Fibroblast of skin of abdomen (primary cell): ENCODE measurements at places on chromosomes 12 and 14.

- DNase-seq = no peak
These were observed 76.7 kb upstream of the ELK3 start for GRCh38 chr12:96117460-96117859.

DNA sequence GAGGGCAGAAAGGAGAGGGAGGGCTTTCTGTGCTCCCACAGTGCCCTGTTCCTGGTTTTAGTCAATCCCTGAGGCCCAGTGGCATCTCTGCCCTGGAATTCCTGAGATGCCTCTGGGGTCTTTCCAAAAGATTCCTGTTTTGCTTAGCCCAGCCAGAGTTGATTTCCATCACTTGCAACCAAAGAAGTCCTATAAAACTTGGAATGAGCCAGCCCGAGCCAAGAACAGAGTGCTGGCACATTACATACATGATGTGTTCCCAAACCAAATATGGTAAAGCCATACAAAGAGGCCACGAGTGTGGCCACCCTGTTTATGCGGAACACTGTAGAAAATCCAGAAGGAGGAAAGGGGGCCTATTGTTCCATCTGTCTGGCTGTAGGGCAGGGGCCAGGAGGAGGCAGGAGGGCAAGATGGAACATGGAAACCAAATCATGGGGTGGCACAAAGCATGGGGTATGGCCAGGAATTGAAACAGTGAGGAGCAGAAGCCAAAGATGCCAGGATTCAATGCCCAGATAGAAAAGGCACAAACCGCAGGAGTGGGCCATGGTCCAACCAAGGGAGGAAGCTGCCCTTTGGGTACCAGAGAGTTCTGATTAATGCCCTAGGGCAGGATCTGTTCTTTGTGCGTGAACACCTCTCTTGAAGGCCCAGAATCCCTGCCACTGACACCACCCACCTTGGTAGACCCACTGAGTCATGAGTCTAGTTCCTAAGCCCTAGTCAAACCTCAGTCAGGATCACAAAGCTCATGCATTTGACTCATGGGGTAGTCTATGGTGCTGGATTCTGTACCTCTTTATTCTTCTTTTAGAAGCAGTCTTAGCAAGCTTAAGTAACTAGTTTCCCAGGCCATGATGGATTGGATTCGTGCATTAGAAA lies 75.2 kb downstream of the LRRC74A start:
- peak; percentile 48 for DNase-seq

- peak; percentile 76 for DNase-seq
These were observed at the start of gene PLEKHG3 for GRCh38 chr14:64704143-64704742. Gene PLEKHG3 (plus strand): TSS chr14:64704424. CDS start chr14:64727632, 23,208 bp downstream.

DNA sequence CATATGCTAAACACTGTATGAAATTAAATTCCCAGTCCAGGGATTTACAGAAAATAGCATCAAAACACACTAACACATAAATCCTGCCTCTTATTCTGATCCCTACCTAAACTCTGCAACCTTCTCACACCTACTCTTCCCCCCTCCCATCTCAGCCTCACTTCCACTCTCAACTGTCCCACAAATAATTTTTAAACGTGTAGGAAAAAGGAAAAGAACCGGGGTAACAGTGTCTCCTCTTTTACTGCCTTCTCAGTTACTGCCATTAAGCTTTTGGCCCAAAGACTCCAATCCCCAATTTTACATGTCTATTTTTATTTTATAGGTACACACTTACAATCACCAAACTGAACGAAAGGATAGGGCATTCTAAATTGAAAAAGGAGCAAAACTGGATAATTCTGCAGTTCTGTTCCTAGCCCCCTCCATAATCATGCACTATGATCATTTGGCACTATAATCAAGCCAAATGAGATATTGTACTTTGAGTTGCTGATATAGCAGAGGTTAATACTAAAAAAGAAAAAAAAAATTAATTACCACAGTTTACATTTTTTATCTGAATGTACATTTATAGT lies 2.9 kb downstream of the DUSP16 start:
- no peak for DNase-seq

GRCh38 chr12:109554761-109555160 lies 18.5 kb downstream of the MMAB start:
- no peak for DNase-seq

DNA sequence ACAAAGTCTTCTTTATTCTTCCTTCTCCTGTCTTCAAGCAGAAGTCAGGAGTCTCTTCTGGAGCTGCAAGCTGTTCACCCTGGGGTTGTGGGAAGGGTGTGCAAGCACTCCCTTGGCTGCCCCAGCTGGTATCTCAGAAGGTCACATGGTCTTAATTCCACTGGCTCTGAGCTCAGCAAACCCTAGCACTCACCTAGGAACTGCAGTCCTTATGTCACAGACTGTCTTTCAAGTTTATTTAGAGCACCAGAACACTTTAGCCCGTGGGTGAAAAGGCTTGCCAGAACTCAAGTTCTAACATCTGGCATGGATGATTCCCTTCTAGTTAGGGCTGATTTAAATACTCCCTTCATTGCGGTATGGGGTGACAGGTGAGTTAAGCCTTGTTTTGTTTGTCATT lies 379.0 kb downstream of the CCER1 start:
- DNase-seq = no peak

- no peak for DNase-seq
These were observed 5.4 kb downstream of the MDM1 start for GRCh38 chr12:68326716-68327115.

- DNase-seq = no peak
These were observed 1.3 kb downstream of the MAX start for GRCh38 chr14:65100922-65101541.

GRCh38 chr14:96481731-96482314 lies 20.4 kb upstream of the PAPOLA start:
- DNase-seq = no peak

DNA sequence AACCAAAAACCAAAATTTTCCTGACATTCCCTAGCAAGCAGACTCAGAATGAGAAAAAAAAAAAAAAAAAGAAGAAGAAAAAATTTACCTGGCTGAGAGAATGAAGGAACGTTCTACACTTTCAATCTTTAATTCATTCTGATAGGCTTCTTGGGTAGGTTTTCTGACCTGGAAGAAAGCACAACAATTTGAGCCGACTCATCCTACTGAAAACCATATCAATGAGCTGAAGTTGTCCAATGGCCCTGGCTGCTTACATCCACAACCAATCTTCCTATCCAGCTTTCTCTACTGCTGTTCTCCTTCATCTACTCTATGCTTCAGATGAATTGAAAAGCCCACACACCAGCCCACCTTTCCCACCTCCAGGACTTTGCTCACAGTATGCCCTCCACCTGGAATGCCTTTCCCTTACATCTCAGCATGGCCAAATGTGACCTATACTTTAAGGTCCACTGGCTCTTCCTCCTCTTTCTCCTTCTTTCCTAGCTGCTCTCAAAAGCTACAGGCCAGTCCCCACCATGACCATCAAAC lies 31.6 kb upstream of the NR2C1 start:
- no peak for DNase-seq

DNA sequence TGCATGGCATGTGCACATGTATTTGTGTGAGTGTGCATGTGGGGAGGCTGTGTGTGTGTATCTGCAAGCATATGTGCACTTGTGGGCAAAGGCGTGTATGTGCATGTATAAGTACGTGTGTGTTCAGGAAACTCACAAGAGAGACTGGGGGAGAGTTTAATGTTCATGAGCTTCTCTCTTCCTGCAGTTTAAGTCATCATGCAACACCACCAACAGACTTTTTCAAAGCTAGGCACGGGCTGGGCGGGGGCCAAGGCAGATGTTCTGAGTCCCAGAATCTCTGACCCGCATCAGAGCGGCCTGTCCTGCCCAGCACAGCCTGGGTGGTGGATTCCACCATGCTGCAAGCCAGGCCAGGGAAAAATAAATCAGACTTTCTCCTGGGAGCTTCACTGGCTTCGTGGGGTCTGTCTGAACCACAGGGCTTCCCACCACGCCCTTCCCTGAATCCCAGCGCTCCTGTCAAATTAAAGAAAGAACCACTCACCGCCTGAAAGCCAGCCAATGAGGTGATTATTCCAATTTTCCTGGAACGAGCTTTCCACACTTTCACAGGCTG lies 75.7 kb downstream of the PITPNM2 start:
- peak; percentile 39 for DNase-seq

DNA sequence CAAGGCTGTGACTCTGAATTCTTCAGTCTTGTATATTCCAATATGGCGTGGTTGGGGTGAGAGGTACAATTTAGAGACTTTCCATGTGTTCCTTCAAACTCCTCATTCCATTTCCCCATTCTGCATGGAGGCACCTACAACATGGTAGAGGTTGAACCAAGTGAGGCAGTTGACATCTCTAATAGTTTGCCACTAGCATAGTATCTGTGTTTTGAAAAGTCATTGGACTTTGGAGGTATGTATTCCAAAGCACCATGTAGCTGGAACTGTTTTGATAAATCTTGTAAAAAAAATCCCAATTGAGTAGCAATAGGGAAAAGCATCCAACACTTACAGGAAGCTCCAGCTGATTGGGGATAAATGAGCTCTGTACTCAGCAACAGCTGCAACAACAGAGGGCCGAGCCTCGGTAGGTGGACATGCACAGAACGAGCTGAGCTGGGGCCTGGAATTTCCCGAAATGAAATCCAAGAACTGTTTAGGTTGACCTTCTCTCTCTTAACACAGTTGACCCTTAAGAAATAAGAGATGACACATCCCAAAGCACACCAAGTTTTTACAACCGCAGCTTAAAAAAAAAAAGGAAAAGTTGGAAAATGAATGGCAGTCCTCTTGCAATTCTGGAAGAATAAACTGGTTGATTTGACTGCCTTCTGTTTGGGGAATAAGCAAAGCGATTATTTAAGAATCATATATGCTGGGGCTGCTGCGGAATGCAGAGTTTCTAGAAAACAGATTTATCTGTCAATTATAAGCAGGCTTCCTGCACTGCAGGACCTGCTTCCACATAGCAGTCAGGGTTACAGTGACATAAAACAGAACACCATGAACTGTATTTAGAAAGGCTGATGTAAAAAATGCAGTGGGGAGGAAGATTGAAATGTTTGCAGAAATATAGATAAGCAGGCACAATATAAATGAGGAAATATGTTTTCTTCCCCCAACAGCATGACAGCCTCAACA lies 194.6 kb upstream of the KRR1 start:
- DNase-seq = peak; percentile 94

DNA sequence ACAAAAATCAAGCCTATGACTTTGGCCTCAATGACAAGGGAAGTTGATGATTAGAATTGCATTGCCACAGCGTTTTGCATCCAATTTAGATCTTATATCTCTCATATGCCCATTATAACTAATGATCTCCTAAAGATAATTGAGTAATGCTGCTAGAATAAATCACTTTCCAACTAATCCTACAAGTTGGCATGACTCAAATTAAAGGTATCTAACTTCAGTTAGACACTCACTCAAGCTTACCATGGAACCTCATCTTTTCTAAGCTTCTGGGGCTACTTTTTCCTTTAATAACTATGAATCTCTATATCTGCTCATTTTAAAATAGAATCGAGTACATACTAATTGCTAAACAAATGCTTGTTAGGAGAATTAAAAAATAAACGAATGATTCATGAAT lies 427.8 kb downstream of the BTG1 start:
- DNase-seq = no peak

DNA sequence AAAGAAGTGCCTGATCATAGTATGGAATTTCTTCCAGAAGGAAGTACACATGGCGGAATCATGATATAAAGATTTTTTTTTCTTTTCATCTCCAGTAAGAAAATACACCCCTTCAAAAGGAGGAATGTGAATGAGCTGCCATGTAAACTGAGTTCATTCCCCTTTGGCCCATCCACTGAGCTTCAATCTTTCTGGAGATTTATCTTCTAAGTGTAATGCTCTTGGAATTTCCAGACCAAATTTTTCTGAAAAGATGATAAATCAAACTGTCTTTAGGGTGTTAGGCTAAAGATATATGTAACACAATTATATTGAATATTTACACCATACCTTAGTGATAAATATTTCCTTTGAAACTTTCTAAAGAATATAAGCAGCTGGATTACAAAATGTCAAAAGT lies 5.2 kb downstream of the DCN start:
- peak; percentile 87 for DNase-seq

DNA sequence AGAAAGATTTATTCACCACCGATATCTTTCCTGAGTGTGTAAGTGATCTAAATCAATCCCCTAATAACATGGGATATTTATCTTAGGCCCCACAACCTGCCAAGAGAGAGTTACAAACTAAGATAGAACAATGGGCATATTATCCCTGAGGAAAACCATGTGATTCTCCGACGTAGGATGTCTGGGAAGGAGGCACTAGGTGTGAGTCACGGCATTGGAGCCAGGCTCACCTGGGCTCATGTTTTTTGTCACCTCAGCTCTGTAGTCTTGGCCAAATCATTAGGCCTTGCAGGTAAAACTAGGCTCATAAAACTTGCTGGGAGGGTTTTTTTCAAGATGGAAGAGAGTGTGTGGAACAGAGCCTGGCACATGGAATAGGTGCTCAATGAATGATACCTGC lies 129.7 kb upstream of the PLEKHG7 start:
- DNase-seq = no peak

DNA sequence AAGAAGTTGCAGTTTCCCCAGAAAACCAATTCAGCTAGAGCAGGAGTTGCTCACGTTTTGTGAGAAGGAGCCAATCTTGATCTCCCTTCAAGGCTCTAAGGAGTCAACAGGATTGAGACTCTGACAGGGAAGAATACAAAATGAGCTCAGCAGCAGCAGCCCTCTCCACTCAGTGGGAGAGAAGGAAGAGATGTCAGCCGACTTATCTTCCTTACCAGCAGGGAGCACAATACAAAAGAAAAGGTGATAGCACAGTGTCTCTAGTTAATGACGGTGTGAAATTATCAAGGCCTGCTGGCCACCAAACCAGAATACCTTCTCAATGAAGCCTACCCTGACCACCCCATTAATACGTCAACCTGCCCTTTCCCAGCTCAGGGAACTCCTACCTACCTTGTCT lies 223.6 kb upstream of the TMPO start:
- no peak for DNase-seq
